ENCODE measurements at places on chromosomes 7 and 10. TPM values are rescaled to one million over a fixed set of nuclear protein-coding genes. Genes with fewer than 3 reads are reported as not detected.

DNA sequence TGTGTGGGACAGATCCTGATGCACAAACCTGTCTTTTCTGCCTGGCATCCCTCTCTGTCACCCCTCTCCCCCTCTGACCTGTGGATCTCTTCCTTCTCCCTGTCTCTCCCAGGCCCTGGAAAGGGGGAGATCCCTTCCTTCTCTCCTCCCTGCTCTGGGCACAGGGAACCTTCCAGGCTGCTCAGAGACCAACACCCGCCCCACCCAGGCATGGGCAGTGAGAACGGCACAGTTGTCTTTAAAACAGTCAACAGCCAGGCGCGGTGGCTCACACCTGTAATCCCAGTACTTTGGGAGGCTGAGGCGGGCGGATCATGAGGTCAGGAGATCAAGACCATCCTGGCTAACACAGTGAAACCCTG is 34.7 kb downstream of the KCNH2 start:
- DNase-seq = no peak

DNA sequence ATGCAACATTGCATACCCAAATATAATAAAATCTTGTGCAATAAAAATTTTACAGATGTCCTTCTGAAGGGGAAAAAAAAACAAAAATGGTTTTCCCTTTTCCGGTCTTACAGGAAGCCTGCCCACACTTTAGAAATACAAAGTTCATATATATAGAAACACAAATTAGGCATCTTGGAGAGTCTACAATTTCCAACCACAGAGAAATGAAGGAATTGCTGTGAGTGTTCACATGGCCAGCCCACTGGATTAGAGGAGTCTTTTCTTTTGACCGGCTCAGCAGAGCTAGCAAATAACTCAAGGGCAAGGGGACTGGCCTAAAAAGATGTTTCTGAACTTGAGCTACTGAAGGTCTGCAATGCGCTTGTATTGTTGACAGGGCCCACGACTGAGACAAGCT is 92.4 kb downstream of the GLI3 start:
- DNase-seq = no peak

GRCh38 chr10:91190388-91190870 is 30.0 kb upstream of the PCGF5 start:
- peak; percentile 81 for DNase-seq

- DNase-seq = no peak
Observed at GRCh38 chr7:31023877-31024276, 28.2 kb upstream of the ADCYAP1R1 start.

GRCh38 chr10:60135020-60135419 is 228.7 kb upstream of the CCDC6 start:
- no peak for DNase-seq

OPALIN gene
- not detected for total RNA-seq

CFAP43 gene
- total RNA-seq = not detected

DNA sequence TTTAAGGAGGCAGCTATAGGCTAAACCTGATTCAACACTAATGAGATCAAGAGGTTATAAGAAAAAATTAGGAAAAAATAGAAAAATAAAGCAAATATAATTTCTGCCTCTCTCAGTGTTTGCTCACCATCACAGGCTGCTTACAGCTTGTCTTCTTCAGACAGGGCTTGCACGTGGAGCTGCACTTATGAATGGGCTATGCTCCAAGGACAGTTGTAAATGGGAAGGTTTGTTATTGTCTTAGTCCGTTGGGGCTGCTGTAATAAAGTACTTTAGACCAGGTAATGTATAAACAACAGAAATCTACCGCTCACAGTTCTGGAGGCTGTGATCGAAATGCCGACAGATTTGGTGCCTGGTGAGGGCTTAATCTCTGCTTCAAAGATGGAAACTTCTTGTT is 219.8 kb downstream of the NEBL start:
- no peak for DNase-seq

DNA sequence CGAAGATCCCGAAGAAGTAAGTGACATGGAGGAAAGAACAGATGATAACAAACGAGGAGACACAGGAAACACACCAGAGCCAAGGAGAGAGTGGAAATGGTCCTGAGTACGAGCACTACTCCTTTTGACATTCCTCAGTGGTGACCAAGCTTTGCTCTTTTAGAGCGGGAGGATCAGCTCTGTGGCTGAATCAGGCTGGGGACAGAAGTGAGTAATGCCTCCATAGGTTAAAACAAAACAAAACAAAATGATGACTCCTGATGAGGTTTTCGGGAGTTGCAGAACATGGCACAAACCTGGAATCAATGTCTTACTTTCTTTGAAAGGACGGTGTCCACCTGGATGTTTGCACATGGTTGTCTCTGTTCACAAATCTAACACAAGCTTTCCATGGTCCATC is 30.3 kb upstream of the TCF7L2 start:
- DNase-seq = peak; percentile 80

All from HFFc6 (cell line).